SW 1271 (cell line): ENCODE measurements at places on chromosomes 7 and 10.

GRCh38 chr10:14004536-14004935 lies 326.2 kb downstream of the FRMD4A start:
- DNase-seq: no peak

- DNase-seq: no peak
Observed at GRCh38 chr10:50990568-50991455, 83.5 kb upstream of the PRKG1 start.

- DNase-seq: no peak
Observed at GRCh38 chr10:6022660-6023059, 39.5 kb downstream of the IL2RA start.

GRCh38 chr7:77979219-77979618 lies 180.6 kb downstream of the PHTF2 start:
- DNase-seq: no peak

GRCh38 chr7:148800677-148801076 lies 83.4 kb downstream of the EZH2 start:
- DNase-seq: no peak
